ENCODE measurements at places on chromosomes 12 and 14.

- no peak for DNase-seq
Measured at GRCh38 chr12:27534060-27534764, 10.2 kb downstream of the PPFIBP1 start.

DNA sequence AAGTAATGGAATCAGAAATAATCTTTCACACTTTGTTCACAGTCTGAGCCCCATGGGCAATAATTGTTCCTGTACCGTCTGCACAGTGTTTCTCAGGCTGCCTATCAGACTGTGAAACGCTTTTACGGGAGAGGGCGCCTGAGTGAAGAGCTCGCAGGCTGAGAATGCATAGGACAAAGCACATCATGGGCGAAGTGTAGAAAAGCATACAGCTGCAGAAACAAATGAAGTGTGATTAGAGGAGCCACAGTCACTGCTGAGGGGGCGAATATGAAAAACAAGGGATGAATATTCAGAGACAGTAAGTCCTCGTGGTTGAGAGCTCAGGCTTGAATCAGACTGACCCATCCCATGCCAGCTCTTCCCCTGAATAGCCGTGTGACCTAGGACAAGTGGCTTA, 438.4 kb upstream of the DCN start:
- no peak for DNase-seq

DNA sequence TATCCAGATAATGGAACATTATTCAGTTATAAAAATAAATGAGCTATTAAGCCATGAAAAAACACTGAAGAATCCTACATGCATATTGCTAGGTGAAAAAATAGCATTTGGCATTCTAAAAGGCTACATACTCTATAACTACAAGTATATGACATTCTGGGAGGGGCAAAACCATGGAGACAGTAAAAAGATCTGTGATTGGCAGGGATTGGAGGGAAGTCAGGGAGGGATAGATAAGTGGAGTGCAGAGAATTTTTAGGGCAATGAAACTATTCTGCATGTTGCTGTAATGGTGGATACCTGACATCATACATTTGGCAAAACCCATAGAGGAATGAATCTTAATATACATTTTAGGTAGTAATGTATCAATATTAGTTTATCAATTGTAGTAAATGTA, 63.1 kb upstream of the SLC38A2 start:
- no peak for DNase-seq

GRCh38 chr14:87343652-87344051, 649.3 kb downstream of the GALC start:
- no peak for DNase-seq

GRCh38 chr14:75188520-75189268, 12.3 kb upstream of the TMED10 start:
- no peak for DNase-seq

DNA sequence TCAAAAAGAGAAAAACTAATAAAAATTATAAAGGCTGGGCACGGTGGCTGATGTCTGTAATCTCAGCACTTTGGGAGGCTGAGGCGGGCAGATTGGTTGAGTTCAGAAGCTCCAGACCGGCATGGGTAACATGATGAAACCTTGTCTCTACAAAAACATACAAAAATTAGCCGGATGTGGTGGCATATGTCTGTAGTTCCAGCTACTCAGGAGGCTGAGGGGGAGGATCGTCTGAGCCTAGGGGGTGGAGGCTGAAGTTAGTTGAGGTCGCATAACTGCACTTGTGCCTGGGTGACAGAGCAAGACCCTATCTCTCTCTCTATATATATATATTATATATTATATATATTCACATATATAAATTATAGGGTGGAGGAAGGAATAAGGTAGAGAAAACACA, 32.5 kb upstream of the ANO2 start:
- DNase-seq = no peak

DNA sequence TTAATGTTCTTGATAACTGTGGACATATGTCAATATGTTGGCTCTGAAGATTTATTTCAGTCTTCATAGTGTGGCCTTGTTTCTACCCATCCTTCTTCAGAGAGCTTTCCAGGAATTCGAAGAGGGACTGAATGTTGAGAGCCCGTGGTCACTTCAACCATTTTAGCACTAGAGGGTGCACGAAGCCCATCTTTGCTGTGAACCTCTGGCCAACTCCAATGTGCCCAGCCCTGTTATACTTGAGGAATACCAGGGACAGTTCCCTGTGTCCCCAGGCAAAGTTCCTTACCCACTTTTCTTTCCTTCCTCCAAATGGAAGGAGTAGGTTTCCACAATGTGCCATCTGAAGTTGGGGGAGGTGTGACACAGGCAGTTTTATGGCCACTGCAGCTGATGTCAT, 603.5 kb downstream of the RPL10L start:
- no peak for DNase-seq
